ENCODE measurements at places on chromosomes 16 and 17.

DNA sequence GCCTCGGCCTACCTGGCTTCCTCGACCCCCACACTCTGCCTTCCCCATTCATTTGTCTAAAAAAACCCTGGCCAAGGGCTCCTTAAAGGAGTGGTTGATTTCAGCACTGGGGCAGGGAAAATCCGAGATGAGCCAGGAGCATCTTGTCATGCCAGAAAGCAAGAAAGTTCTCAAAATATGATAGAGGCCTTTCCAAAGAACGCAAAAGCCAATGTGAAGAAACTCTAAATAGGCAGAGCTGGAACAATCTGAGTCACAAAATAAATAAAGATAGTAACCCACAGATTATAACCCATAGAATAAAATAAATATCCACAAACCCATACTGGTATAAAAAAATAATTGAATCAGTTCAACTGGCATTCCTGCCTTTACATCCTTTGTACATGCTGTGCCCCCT, 192.3 kb upstream of the SALL1 start:
- DNase-seq: no peak

GRCh38 chr16:67445913-67446907, 15.3 kb downstream of the HSD11B2 start:
- no peak for DNase-seq

DNA sequence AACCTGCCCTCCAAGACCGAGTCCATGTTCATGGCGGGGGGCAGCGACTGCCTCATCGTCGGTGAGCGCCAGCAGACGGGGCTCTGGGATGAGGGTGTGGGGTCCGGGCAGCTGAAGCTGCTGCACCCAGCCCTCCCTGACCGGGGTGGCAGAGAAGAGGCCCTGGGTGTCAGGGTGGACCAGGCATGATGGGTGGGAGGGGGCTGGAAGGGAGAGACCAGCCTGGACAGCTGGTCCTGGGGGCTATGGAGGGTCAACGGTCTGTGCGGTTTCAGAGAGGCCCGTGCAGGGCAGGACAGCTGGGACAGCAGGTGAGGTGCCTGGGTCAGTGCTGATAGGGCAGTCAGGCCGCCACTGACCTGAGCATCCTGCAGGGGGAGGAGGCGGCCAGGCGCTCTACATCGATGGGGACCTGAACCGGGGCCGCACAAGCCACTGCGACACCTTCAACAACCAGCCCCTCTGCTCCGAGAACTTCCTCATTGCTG, 13.3 kb upstream of the ATP6V0C start:
- no peak for DNase-seq

GRCh38 chr16:87484487-87485331, 8.1 kb downstream of the ZCCHC14 start:
- DNase-seq: no peak

- peak; percentile 96 for DNase-seq
Observed at GRCh38 chr17:9239793-9240658, 218.7 kb downstream of the NTN1 start.

- no peak for DNase-seq
Observed at GRCh38 chr17:21209511-21210175, 4.3 kb downstream of the TMEM11 start.
